H1 (cell line): ENCODE measurements at places on chromosomes 2 and 18.
A peak's percentile ranks its signal among the peaks of the same experiment; 100 is the strongest.

DNA sequence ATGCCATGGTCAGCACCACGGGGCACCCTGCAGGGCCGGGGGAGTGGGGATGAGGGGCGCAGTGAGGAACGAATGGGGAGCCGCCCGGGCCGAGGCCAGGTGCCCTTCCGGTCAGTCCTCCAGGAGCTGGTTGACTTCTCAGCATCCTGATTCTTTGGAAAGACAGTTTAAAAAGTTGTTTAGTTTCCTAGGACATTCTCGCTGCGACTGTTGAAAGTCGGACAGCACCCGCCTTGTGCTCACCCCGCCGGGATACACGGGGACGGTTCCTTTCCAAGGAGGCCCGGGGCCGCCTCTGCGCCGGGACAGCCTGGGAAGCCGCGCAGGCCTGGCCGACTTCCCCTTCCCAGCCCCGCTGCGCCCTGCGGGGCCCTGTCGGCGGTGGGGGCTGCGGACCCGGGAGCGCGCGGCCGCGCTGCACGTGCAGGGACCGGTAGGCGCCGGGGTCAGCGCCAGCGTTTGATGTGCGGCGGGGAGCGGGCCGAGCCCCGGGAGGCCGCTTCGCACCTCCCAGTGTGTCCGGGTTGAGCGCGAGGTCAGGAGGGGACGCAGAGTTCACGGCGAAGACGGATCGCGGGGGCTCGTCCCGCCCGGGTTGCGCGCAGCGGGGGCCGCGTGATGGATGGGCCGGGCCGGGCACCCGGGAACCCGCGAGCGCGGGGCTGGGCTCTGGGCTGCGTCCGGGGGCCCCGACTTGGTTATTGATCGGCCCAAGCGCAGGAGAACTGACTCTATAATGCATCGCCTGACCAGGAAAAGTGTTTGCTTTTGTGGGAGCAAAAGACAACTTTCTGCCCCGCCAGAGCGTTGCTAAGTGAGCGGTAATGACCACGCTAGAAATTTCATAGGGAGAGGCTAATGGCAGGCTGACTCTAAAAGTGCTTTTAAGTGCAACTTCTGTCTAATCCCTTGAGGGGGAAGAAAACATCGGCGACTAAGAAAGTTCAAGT lies 28.0 kb upstream of the SMIM21 start:
- peak; percentile 69 for DNase-seq

DNA sequence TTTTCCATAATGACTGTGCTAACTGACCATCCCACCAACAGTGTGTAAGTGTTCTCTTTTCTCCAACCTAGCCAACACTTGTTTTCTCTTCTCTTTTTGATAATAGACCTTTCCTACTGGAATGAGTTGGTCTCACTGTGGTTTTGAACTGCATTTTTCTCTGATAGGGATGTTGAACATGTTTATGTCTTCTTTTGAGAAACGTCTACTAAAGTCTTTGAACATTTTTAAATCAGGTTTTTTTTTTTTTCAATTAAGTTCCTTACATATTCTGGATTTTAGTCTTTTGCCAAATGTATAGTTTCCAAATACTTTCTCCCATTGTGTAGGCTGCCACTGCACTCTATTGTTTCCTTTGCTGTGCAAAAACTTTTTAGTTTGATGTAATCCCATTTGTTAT lies 405.5 kb upstream of the FIGN start:
- DNase-seq = no peak

- no peak for DNase-seq
Measured at GRCh38 chr2:67466734-67467133, 69.6 kb downstream of the ETAA1 start.

GRCh38 chr2:142531377-142531776 lies 346.1 kb upstream of the KYNU start:
- DNase-seq = no peak

DNA sequence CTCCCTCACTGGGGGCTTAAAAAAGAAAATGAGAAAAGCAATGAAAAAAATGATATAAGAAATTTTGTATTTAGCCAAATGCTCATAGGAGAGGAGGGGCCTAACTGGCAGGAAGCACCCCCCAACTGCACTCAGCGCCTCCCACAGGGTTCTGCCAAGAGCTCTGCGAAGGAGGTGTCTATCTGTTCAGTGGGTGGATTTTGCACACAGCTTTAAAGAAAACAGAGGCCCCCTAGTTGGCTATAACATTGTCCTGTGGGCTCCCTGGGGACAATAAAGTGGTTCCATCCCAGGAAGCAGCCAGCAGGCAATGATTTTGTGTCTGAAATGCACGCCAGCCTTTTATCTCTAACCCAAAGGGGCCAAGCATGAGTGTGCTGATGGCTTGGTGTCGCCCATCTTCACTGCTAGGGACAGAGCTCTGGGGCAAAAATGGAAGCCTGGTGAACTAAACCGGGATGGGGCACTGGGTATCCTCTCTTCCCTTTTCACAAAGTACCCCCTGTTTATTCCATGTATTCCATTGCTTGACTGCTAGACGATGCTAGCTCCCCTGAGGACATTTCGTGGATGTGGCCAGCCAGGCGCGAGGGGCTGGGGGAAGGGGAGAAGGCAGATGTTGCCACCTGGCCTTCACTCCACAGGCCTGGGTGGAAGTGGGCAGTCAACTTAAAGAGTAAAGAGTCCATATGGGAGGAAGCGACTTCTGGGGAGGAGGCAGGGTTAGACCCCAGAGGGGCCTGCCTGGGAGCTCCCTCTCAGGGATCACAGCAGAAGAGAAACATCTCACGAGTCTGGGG lies 205.7 kb downstream of the CYP26B1 start:
- DNase-seq = no peak

- DNase-seq = no peak
Measured at GRCh38 chr2:191158193-191158592, 7.4 kb upstream of the STAT4 start.

GRCh38 chr2:74501335-74502071 lies 2.1 kb upstream of the LBX2 start:
- no peak for DNase-seq

GRCh38 chr2:36277881-36278523 lies 77.6 kb upstream of the CRIM1 start:
- DNase-seq = no peak

DNA sequence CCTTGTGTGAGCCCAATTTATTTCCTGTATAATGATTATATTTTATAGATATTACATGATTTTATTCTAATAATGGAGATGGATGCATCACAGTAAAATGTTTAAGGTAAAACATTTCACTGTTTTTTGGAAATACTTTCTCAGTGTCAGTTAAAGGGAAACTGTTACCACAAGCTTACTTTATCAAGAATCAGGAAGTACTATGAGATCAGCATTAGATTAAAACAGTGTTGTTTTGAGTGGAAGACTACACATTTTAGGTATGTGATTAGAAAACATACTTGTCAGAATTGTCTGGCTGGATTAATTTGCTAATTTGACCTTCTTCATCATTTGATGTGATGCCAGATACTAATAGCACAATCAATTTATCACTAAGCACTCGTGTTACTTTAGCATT lies at the start of gene HRH4:
TSS of gene HRH4 (plus strand) at position 250 of the 400 bp plus-strand sequence. CDS start at position 342, 92 bp downstream.
- DNase-seq = no peak

- DNase-seq = no peak
Measured at GRCh38 chr2:22011048-22011447, 887.3 kb downstream of the TDRD15 start.

DNA sequence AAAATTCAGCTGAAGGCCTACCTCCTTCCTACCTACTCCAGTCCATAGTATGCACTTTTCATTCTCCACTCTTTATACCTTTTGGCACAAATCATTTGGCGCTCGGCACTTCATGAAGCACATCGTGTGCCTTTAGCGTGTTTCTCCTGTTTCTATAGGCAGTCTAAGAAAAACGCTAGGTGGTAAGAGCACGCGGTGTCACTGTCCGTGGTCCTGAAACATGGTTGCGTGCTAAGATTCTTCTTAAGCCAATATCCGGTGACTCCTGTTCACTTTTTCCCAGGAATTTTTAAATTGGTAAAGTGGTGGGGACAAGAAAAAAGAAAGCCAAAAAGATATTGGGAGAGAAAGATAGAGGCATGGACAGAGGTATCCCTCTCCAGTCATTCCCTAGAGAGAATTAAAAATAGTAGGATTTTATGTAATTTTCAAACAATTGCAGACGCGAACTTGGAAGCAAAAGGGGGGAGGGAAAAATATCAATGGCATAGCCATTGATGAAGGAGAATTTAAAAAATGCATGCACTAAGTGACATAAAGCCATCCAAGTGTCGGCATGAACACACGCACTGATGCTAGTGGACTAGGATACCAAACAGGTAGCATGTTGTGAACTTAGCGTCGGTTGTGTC lies 1.4 kb upstream of the CTNNA2 start:
- DNase-seq = peak; percentile 75
